ENCODE measurements at places on chromosomes 1 and 21. TPM values are rescaled to one million over a fixed set of nuclear protein-coding genes. Genes with fewer than 3 reads are reported as not detected.

The AGMAT gene
- total RNA-seq: 20.6 TPM

The AMY1C gene
- total RNA-seq: not detected

The ELAVL4 gene
- total RNA-seq: 0.99 TPM

The C1orf53 gene
- 1.4 TPM for total RNA-seq

The NHLH2 gene
- not detected for total RNA-seq

The CDC20 gene
- 24.5 TPM for total RNA-seq

The ADAMTSL4 gene
- total RNA-seq: 28.2 TPM

The CYP4A11 gene
- 22.1 TPM for total RNA-seq

The SELP gene
- 6.8 TPM for total RNA-seq

The HEYL gene
- 12.1 TPM for total RNA-seq

The COL8A2 gene
- 3.7 TPM for total RNA-seq

The CFAP107 gene
- total RNA-seq: 0.12 TPM

The FAM163A gene
- 0.53 TPM for total RNA-seq

The SEMA6C gene
- total RNA-seq: 39.0 TPM

The AZIN2 gene
- 15.0 TPM for total RNA-seq

The RNF11 gene
- total RNA-seq: 74.7 TPM

The S100B gene
- 4.2 TPM for total RNA-seq

All from metanephros (tissue), 2 donors.